Bronchial epithelial cell (primary cell): ENCODE measurements at places on chromosomes 12 and 14. TPM values are rescaled to one million over a fixed set of nuclear protein-coding genes. Genes with fewer than 3 reads are reported as not detected.

GRCh38 chr12:68962877-68963855, 30.2 kb upstream of the CPM start:
- DNase-seq: peak; percentile 58

DNA sequence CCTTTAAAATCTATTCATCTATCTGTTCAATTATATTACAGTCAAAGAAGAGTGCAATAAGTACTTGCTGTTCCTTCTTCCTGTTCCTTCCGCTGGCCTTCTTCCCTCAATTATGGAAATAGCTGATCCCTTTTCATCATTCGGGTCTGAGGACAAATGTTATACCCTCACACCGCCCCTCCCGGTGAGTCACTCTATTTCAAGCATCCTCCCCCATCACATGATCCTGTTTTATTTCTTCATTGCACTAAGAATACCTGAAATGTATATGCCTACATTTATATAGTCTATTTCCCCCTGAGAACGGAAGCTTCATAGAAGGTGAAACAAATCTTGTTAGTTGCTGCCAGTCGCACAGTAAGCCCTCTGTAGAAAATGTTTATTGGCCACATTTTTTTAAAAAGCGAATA, 2.5 kb downstream of the SLC38A1 start:
- DNase-seq: peak; percentile 62

DNA sequence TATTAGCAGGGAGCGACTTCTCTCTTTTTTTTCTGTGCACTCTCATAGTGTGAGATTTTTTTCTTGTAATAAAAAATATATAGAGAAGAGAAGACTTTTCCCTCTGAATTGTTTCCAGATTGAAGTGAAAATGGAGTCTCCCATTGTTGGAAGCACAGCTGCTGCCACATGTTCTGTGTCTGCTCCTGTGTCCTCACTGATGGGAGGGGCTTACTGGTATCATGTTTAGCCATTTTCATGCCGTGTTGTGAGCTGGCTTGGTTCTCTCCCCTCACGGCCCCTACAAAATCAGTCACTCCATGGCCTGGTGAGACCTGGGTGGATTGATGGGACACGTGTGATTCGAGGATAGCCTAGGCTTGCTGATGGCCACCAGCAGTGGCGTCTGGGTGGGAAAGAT, 379.7 kb upstream of the DDHD1 start:
- DNase-seq: no peak

DNA sequence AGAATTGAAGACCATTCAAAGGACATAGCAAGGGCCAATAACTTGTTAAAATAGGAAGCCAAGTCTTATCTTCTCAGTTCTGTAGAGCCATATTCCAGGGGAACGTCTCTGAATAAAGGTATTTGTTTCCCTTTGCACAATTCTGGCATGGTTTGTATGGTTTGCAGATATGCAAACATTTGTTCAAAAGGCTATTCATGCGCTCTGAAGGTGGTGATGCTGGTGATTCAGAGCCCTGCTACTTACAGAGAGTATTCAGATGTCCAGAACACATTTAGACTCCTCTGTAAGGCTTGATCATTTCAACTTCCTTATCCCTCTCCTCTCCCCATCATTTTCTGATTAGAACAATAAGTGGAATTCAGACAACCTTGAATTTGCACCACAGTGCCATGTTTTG, 35.9 kb downstream of the SLC4A8 start:
- DNase-seq: no peak

GRCh38 chr12:13390381-13390861, 193.9 kb downstream of the EMP1 start:
- peak; percentile 91 for DNase-seq

GRCh38 chr14:31568671-31569070, 7.5 kb downstream of the NUBPL start:
- peak; percentile 40 for DNase-seq

DNA sequence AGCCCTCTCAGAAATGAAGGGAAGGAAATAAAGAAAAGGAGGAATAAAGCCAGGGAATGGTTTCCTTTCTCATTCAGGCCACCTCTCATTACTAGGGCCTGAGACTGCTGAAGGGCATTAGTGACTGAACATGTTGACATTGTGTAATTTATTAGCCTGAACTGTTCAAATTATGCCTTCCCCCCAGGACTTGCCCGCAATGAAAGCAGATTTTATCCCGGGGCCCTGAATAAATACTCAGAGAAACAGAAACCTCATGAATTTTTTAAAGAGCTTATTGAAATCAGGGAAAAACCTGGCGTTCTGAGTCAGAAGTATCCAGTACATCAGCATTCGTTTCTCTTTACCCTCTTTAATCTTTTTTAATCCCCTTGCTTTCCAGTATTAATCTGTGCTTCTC, 35.9 kb upstream of the WSCD2 start:
- DNase-seq: no peak

DNA sequence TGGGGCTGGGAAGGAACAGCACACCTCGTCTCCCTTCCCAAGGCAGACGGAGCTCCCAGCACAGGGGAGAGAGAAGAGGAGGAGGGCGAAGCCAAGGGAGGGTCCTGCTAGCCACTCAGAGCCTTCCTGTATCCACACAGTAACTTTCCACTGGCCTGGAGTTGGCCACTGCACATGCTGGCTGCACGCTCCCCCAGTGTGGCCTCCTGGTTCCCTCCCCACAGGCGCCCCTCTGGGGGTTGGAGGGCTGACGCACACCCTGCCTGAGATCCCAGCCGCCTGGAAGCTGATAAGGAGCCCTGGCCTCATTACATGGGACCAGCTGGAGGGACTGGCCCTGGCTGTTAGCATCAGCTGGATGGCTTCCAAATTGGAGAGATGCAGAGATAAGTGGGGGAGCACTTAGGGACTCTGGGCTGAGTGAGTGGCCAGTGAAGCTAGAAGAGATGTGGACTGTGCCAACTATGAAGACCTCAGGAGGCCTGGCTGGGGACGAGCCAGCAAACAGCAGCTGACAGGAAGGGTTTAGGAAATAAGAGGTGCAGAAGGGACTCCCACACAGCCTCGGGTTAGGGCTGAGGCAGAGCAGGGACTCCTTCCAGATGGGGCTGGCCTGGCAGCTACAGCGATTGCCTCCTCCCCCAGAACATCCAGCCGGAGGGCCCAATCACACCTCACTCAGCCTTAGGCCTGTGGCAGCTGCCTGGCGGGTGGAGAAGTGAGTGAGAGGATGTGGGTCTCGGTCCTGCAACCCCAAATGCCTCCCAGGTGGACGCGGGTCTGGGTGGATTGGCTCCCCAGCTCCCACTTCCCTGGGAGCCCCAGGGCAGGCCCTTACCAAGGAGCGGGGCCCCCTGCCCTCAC, 26.3 kb upstream of the BCDIN3D start:
- DNase-seq: no peak

- no peak for DNase-seq
These were observed 10.1 kb downstream of the FOXN3 start for GRCh38 chr14:89406941-89407340.

- DNase-seq: peak; percentile 53
These were observed 9.5 kb downstream of the BATF start for GRCh38 chr14:75531660-75532317.

DNA sequence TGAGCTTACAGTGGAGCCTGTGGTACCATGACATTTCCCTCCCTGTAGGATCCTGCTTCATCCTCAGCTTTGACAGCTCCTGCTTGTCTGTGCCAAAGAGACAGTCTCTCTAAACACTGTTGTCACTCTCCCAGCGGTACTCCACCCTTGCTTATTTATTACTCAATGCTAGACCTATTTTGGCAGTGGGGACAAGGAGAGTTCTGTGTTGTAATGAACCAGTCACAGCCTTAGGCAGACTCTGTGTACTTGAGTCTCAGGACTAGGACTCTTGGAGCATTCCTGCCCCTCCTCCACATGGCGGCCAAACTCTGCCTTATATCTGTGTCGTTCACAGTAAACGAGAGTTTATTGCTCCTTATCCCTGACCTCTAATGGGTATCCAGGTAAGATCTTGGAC, 70.9 kb downstream of the PIK3C2G start:
- no peak for DNase-seq

- DNase-seq: no peak
These were observed 160.4 kb downstream of the CACNA1C start for GRCh38 chr12:2212971-2213869.

DNA sequence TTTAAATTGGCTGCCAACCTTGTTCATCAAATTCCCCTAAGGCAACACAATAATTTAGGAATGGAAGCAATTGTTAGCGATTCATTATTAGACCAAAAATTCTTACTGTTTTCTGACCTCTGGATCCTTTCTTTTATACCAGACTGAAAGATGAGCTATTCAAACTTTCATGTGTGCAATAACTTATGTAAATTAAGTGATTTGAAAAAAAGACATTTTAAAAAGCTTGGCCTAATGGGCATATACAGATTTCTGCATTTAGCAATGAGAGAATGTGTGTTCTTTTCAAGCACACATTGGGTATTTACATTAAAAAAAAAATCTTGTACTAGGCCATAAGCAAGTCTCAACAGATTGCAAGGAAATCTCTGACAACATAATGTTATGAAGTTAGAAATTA, 65.5 kb downstream of the C12orf75 start:
- no peak for DNase-seq

- DNase-seq: no peak
These were observed 18.4 kb downstream of the AKT1 start for GRCh38 chr14:104776961-104777807.

Gene PTCSC3
- not detected in 2 replicates for total RNA-seq

Gene FAM90A1
- not detected in 2 replicates for total RNA-seq

Gene SLC24A4
- total RNA-seq: not detected in 2 replicates

Gene OTX2
- not detected in 2 replicates for total RNA-seq

Gene TMEM30B
- total RNA-seq: 10.5 and 15.7 TPM in 2 replicates

Gene PROX2
- total RNA-seq: not detected in 2 replicates

Gene AQP6
- total RNA-seq: under 0.01 TPM in 1 of 2 replicates, not detected in the other
